Fibroblast of the aortic adventitia (primary cell): ENCODE measurements at places on chromosomes 16 and 17.

- DNase-seq = no peak
Measured at GRCh38 chr16:47966325-47966724, 189.5 kb downstream of the ABCC12 start.

DNA sequence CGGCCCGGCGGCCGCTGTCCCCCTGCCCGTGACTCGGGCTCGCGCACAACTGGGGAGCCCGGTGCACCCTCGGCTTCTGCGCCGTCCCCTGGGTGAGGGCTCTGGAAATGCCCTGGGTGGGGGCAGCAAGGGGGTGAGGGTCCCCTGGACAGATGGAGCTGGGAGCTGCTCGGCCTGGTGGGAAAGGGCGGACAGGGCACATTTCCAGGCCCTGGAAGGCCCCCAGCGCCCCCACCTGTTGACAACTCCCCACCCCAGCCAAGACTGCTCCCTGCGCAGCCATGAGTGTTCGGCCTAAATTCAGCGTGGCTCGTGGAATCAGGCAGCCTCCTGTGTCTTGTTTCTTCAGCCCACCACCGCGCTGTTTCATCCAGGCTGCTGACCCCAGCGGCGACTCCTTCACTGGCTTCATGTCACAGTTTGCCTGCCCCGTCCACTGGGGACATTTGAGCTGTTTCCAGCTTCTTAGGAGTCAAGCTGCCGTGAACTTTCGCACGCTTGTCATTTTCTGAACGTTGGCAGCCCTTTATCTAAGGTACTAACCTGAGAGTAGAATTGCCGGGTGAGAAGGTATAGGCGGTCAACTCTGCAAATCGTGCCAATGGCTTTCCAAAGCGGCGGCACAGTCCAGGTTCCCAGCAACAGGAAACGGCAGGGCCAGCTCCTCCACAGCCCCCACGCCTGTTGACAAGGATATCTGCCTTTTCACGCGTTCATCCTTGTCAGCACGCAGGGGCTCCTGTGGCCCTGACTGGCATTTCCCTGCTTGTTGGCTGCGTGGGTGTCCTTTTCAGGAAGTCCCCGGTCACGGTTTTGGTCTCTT is 895 bp downstream of the UTS2R start:
- DNase-seq = no peak

DNA sequence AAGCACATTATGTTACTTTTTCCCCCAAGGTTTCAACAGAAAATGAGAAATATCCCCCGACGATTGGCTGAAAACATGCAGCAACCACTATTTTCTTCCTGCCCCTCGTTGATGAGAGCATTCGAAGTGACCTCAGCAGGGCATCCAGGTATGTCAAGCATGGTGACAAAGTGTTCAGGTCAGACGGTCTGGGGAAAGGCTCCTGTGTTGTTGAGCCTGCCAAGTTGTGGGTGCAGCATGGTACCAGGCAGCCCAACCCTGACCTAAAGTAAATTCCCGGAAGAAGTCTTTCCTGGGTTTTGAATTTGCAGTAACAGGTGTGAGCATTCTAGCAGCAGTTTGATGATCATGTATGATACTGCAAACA is 51.7 kb upstream of the SEC14L1 start:
- peak; percentile 8 for DNase-seq

DNA sequence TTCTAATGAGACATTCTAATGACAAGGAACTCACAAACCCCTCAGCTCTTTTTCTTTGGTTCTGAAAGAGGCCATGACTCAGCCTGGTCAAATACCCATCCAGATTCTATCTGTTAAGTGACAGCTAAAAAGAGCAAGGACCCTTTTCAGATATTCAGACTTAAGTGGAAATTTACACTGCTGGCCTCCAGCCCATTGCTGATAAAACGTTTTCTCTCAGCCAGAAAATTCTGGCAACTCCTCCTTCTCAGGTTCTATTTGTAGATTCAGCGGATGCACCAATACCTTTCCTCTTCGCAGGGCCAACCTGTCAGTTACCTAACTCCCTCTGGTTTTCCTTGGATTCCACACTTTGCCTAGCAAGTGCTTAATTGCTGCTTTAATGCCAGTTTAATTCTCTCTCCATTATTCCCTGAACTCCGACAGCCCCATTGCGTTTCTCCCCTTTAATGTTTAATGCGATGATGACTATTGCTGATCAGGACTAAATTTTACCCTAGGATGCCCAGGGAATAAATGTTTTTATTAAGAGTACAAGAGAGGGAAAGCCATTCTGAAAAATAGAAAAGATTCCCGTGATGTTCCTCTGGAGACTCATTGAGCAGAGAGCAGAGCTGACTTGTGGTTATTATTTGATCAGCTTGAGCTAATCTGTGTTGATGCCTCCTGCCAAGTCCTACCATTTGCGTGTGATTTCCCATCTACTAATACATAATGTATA is 35.9 kb upstream of the TOM1L1 start:
- no peak for DNase-seq

DNA sequence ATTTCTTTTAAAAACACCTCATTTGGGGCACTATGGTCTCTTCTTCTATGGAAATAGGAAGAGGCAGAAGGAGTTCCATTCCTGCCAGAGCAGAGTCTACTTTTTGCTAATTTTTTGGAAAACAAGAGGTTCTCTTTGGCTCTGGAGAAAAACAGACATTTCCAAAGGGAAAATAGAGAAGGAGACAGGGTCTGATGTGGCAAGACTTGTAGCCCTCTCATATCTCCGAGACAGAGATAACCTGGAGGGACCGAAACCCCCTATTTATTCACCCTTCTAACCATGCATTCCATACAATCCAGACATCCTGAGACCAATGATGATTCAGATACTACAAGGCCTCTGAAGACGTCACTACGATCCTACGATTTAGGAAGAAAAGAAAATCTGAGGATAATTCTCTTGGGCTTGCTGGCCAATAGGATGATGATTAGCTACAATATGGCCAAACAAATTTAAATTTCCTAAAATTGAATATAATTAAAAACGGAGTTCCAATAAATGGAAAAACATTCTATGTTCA is 70.2 kb downstream of the HIC1 start:
- peak; percentile 56 for DNase-seq

DNA sequence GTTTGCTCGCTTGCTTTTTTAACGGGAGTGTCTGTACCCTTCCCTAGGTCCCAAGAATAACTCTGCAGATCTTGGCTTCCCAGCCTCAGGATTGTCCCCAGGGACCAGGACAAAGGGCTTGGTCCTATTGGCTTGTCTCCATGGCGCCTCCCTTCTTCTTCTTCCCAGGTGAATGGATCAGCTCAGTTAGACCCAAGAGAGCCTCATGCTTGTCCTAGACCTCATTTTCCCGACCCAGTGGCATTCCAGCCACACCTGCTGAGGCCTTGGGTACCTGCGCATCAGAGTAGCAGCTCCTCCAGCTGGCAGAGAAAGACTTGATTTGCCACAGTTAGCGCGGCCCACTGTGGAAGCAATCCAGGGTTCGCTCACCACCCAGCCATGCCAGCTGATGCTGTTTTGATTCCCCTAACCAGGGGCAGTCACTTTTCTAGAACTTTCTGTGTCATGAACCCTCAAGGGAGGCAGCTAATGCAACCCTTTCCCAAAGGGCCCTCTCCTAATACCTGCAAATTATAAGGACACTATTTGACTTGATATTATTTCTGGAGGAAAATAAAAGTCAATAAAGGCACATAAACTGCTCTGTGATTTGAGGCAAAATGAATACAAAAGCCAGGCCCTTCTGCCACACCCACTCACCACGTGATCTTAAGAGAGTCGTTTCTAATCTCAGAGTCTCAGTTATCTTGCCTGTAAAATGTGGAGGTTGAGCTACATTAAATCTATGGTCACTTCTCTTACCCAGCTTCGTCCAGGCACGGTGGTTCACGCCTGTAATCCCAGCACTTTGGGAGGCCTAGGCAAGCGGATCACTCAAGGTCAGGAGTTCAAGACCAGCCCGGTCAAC is 13.9 kb downstream of the GPR142 start:
- DNase-seq = no peak

- DNase-seq = no peak
Measured at GRCh38 chr17:4506892-4507291, 8.2 kb downstream of the SPNS2 start.
